ENCODE measurements at places on chromosomes 16 and 17.

GRCh38 chr17:27332047-27332393 lies 38.1 kb downstream of the WSB1 start:
- DNase-seq = no peak

- no peak for DNase-seq
Measured at GRCh38 chr17:39926588-39927100, 757 bp downstream of the ORMDL3 start.

GRCh38 chr17:2899906-2900305 lies 103.7 kb downstream of the RAP1GAP2 start:
- DNase-seq = no peak

DNA sequence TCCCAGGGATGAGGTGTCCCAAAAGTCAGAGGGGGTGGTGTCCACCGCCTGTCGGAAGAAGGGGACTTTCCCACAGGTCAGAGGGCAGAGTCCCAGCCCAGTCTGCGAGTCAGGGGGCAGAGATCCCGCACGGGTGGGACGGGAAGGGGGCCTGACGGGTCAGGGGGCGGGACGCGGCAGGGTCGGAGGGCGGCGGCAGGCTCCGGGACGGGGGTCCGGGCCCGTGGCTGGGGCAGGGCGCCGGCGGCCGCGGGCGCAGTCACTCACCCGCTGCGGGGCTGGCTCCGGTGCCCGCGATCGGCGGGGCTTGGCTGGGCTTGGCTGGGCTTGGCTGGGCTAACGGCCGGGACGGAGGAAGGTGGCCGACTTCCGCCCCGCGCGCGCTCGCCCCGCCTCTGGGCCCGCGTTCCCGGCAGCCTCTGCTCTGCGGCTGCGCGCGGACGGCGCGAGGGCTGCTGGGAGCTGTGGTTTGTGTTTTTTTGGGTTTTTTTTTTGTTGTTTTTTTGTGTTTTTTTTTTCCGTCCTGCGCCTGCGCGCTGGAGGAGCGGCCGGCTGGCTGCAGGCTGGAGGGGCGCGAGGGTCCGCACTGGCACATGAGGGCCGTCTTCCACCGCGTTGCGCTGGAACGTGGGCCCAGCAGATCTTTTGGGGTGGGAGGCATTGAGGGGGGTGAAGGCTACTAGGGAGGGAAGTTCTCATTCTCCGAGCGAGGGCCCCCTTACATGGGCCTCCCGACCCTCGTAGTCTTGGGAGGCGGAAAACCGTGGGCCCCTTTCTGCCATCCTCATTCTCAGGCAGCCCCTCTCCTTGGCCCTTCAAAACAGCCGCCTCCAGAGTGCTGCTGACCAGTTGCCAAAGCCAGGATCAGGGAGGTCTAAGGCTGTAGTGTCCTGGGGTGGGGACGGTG lies at the start of gene CANT1:
Gene CANT1, minus strand, starts transcription at position 368 of the 907 bp plus-strand sequence. CDS start 12,142 bp downstream, outside the sequence.
- DNase-seq = no peak
